Stimulated activated CD4-positive, alpha-beta T cell treated with anti-CD3 and anti-CD28 coated beads, Interleukin-4, amount 100 ng/mL, for 4 hours (primary cell): ENCODE measurements at places on chromosomes 5 and 9.

DNA sequence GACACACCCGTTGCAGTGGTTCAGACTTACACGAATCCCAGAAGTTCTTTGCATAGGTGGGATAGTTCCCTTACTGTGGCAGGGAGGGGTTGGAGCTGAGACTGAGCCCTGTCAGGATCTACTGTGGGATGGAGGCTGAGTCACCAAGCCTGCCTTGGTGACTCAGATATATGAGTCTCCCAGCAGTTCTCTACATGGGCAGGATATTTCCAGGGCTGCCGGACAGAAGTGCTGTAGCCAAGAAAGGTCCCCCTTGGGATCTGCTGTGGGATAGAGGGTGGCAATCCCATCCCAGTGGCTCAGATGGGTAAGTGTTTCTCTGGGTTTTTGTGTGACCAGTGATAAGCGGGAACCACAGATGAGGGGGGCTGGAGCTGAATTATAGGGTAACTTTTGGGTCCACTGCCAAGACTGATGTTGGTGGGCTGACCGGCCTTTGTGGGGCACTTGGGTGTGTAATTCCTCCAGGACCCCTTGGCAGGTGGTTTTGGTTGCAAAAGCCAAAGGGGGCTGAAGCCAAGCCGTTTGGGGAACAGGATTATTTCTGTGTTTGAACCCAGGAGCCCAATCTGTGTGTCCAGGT, 18.7 kb downstream of the XRCC4 start:
- no peak for DNase-seq

- DNase-seq, result no peak
Observed at GRCh38 chr9:115461280-115461679, 343.3 kb upstream of the TNC start.

DNA sequence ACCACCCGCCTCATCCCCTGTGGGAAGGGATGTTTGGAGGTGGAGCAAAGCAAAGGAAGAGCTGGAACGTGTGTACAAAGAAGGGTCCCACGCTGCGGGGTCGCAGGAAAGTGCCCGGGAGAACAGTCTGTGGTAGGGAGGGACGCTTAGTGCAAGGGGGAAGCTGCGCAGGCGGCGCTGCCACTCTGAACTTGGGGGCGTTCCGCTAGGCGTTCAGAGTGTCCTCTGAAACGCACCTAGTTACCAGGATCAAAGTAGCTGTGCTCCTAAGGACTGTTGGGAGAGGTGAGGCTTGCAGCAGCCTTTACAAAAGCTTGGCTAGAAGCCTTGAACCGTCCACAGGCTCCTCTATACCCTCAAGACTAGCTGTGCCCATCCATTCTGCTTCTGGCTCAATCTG, 29.3 kb upstream of the PDE8B start:
- DNase-seq, result no peak

GRCh38 chr9:37801959-37802711, 1.5 kb downstream of the DCAF10 start:
- DNase-seq, result no peak

DNA sequence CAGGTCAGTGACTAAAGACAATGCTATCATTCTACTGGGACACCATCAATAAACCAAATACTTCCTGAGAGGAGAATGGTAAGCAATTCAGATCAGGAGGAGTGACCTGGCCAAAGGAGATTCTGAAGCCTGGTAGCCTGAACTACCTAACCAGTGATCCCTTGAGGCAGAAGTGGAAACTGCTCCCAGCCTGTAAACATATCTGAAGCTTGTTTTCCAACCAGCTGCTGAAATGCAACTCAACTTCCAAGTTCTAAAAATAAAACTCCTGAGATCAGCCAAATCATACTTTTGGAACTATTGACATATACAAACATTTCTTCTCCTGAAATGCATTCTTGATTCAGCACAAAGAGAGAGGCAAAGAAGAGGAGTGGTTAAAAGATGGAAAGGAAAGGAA, 204.1 kb downstream of the EBF1 start:
- DNase-seq, result no peak

- DNase-seq, result no peak
Observed at GRCh38 chr5:136527311-136527710, 162.0 kb upstream of the TRPC7 start.

DNA sequence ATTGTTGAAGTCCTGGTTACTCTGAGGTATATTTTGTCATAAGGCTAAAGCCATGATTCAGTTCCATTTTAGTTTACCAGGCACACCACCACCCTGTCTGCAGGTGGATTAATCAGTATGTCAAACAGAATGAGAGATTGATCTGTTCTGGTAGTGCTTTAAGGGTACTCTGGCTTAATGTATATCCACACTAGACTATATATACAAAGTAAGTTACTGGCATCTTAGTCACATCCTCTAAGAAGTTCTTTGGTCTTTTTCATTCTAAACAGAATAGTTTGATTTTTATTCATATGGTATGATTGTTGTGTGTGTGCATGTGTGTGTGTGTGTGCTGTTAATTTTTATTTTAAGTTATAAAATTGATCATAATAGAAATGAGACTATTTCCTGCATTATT, 61.8 kb downstream of the RAB24 start:
- no peak for DNase-seq

DNA sequence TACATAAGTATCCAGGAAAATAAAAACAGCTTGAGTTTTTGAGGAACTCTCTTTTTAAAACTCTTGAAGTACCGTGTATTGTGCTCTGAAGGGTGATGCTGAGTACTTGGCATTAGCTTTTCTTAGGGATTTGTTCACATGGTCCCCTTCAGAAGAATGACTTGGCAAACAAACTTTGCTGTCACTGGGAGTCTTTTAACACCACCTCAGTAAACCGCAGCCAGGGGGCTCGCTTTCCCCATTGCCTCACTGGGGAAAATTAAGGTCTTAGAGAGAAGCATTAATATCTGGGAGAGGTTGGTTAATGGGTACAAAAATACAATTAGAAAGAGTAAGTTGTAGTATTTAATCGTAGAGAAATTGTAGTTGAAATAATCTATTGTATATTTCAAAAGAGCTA, 105.9 kb upstream of the DAP start:
- DNase-seq, result no peak

DNA sequence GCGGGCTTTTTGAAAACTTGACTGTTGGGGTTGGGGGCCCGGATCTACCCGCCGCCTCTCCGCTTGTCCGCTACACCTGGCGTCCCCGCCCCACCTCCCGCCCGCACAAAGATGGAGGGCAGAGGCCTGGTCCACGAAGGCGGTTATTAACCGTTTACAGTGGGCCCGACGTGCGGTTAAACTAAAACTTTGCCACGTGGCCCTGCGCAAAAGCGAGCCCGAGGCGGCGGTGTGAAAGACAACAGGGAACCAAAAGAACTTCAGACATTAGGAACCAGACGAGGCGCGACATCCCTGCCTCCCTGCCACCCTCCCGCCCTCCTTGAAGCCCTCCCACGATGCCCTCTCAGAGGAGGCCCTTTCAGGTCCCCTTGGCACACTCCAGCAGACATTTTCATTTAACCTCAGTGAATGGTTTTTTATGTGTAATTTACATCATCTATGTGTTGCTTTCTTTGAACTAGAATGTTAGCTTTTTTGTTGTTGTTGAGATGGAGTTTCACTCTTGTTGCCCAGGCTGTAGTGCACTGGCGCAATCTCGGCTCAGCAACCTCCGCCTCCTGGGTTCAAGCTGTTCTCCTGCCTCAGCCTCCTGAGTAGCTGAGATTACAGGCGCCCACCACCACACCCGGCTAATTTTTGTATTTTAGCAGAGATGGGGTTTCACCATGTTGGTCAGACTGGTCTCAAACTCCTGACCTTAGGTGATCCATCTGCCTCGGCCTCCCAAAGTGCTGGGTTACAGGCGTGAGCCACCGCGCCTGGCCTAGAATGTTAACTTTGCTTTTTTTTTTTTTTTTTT, 999 bp upstream of the HNRNPA0 start:
- no peak for DNase-seq
